NT2/D1 (cell line): ENCODE measurements at places on chromosomes 13 and 19.
A peak's percentile ranks its signal among the peaks of the same experiment; 100 is the strongest.

- peak; percentile 20 for DNase-seq
Observed at GRCh38 chr19:42683917-42684513, 56.3 kb downstream of the PSG3 start.

DNA sequence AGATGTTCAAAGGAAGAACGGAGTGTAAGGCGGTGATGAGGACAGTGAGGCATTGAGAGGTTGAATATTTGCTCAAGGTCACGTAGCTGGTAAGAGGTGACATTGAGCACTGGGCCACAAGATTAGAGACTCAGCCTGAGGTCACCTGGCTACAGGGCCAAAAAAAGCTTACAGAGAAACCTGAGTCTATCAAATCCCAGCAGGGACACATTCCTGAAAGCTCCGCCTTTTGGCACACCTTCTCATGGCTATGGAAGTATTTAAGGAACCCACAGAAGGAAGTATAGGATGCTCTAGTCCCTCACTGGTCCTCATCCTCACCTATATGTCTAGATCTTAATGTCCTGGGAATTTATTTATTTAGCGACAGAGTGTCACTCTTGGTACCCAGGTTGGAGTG lies 17.4 kb downstream of the ZNF586 start:
- no peak for DNase-seq

DNA sequence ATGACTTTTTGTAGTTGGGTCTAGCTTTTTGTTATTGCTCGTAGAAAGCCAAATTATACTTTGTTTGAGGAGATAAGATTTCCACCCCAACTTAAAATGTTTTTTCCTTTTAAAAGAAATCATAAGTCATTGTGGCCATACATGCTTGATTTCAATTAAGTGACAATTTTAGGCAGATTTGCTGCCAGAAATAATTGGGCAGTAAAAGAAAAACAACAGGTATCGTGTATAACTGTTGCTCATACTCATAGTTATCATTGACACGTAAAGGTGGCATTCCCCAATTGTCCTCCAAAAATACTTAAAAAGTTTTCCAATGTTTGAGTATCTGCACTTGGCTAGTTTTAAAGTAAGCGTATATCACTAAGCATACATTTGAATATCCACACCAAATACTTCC lies 313.0 kb downstream of the TEX29 start:
- DNase-seq: no peak

DNA sequence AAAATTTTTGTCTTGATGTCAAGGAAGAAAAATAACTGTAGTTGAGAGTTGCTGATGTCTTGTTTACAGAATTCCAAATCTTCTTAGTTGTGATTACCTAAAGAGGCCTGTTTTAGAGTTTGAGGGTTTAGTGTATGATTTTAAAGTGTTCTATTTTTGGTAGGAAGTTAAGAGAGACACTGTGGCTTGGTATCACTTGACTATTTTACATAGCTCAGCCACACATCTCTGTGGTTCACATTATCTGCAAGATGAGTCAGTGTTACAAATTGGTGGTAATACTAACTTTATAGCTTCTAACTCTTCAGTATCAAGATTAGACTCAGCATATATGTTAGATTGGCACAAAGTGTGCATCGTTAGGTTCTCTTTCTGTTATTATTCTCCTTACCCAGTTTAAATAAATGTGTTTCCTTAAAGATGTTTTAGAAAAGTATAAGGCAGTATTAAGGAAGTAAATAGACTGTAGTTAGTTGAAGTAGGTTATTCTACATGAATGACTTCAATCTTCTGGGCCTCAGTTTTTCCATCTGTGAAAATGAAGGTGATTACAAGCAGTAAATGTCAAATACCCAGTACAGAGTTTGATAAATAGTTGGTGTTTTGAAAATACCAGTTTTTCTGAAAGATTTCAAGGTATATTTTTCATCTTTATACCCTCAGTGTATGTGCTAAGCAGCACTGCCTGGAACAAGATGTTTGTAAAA lies 33.4 kb downstream of the COG6 start:
- DNase-seq: no peak

DNA sequence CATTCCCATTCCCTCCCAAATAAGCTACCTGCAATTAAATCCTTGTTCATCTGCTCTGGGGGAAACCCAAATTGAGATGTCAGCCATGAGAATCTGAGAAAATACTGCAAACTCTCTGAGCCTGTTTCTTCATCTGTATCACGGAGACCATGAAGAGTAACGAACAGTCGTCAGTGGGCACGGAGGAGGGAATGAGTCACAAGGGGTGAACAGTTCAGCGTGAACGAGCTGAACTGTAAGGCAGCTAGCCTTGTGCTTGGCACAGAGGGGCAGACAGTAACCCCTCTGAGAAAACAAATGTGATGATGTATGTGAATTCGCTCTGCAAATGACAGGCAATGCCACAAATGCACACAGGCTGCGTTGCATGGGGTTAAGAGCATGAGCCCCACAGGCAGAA lies 288.7 kb downstream of the FOXO1 start:
- DNase-seq: no peak

- DNase-seq: no peak
Observed at GRCh38 chr19:12720851-12721655, 2.7 kb downstream of the TNPO2 start.

GRCh38 chr13:76697288-76697687 lies 188.9 kb downstream of the KCTD12 start:
- DNase-seq: no peak

GRCh38 chr13:85436029-85436428 lies 363.2 kb downstream of the SLITRK6 start:
- no peak for DNase-seq

DNA sequence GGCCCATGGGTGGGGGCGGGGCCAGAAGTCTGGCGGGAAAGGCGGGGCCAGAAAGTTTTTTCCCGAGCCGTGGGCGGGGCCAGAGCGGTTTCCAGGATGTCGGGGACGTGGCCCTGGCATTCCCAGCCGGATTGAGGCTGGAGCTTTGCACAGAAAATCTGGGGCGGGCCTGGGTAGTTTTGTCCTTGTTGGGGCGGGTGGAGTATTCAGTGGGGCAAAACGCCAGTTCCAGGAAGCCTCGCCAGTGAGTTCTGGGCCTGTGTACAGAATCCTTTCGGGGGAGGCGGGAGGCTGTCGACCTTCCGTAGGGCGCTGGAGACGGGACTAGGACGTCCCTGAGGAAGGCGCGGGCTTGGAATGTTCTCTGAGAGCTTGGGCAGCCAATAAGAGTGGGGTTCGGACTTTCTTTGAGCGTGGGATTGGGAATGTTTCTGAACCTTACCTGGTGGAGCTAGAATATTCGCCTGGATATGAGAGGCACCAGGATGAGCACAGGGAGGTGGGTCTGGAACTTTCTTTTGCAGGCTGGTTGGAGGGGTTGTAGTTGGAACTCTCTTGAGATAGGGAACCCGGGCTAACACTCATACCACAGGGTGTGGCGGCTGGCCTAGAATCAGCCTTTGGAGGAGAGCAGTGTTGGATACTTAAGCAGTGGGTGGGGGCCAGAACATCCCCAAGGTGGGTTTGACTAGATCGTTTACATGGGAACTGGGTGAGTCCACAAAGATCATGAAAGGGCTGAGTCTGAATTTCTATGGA lies 1.3 kb downstream of the CCDC9 start:
- DNase-seq: no peak

DNA sequence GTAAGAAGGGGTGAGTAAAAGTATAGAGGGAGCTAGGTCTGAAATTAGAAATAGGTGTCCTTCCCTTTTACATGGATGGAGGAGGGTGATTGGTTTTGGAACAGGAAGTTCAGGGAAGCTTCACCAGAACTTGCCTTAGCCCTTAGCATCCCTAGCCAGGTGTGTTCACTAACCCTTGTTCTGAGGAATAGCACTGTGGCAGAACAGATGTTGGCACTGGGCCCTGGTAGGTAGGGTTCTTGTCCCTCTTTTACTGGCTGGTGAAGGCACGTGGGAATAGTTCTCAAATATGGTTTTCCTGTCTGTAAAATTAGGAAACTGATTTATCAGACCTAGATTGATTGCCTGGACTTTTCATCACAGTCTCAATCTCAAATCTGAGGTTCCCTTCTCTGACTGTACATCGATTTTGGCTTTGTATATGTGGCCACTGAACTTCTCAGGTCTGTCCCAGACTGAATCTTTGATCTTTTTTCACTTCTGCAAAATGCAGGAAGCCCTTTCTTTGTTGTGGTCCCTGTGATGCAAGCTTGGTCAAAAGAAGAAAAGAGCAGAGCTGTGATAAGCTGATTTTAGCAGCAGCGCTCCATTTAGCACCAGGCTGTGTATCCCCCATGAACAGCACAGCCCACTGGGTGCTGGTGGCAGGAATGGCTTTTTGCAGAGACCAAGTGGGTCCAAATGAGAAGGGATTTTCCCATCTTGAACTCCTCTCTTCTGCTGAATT lies 86.2 kb upstream of the HTR2A start:
- DNase-seq: no peak

GRCh38 chr13:76527041-76527440 lies 359.2 kb downstream of the KCTD12 start:
- DNase-seq: no peak

DNA sequence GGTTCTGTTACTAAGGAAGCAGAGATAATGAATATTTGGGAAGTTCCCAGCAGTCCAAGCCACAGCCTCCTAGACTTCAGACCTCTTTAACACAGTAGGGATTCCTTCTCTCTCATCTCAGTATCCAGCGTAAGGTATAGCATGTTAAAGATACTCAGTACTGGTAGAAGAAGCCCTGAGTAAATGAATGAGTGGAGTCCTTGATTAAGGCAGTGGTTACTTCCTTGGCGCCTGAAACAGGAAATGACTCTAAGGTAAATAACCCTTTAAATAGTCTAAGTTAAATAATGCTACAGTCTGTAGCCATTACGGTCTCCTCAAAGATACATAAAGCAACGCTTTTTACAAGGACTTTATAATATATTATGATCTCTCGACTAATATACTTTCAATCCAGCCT lies 650.8 kb upstream of the MIR17HG start:
- DNase-seq: no peak
